ENCODE measurements at places on chromosomes 1 and 21. TPM values are rescaled to one million over a fixed set of nuclear protein-coding genes. Genes with fewer than 3 reads are reported as not detected.

The C1QC gene
- polyA plus RNA-seq: not detected

The JAK1 gene
- polyA plus RNA-seq: 68.9 TPM

The STUM gene
- polyA plus RNA-seq: 12.9 TPM

The FCRL4 gene
- not detected for polyA plus RNA-seq

The FCRL2 gene
- not detected for polyA plus RNA-seq

The ITGB2 gene
- 27.9 TPM for polyA plus RNA-seq

The PDXK gene
- 23.9 TPM for polyA plus RNA-seq

The UBXN10 gene
- 0.30 TPM for polyA plus RNA-seq

The FCGR3B gene
- polyA plus RNA-seq: 0.52 TPM

The ASPM gene
- 16.1 TPM for polyA plus RNA-seq

GRCh38 chr1:36253161-36253862 lies 29.1 kb downstream of the THRAP3 start:
- DNase-seq: no peak

DNA sequence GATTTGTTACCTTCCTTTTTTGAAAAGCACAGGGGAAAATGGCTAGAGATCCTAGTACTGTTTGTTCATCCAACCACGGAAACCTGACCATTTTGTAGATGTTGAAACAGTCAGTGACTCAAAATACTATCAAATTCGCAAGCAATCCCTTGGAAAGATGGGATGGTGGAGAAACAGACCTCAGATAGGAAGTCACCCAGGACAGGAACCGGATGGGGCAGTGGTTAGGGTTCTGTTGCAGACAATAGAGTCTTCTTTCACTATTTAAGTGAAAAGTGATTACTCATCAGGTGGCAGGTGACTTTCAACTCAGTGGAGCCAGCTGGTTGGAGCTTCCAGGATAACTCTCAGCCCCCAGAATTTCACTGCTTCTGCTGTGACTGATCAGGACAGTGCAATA lies 17.0 kb downstream of the LHX4 start:
- DNase-seq: no peak

DNA sequence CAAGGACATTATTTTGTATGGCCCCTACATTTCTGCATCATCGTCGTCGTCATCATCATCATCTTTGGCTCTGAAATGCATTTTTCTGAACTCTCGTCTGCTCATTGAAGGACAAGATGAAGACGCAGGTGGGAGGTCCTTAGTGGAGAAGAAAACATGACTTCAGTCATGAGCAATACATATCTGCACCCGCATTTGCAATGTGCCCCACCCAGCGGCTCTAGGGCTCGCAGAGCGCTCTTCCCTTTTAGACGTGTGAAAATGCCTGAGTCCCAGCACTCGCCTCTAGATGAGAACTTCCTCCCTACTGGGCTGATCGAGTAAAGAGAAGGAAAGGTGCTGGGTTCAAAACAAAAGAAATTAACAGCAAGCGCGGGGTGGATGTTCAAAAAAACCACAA lies 10.1 kb downstream of the C1orf174 start:
- DNase-seq: no peak

DNA sequence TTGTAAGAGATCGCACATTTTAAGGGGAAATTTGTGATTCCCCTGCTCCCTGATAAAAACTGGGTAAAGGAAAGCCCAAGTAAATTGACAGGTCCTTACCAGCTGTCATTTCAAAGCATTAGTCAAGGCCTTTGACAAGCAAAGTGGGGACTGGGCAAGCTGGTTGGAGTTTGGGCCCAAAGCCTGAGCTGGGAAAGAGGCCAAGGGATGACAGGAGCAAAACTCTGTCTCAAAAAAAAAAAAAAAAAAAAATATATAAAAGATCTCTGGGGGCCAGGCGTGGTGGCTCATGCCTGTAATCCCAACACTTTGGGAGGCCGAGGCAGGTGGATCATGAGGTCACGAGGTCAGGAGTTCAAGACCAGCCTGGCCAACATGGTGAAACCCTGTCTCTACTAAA lies 36.9 kb downstream of the SLC2A1 start:
- DNase-seq: no peak

DNA sequence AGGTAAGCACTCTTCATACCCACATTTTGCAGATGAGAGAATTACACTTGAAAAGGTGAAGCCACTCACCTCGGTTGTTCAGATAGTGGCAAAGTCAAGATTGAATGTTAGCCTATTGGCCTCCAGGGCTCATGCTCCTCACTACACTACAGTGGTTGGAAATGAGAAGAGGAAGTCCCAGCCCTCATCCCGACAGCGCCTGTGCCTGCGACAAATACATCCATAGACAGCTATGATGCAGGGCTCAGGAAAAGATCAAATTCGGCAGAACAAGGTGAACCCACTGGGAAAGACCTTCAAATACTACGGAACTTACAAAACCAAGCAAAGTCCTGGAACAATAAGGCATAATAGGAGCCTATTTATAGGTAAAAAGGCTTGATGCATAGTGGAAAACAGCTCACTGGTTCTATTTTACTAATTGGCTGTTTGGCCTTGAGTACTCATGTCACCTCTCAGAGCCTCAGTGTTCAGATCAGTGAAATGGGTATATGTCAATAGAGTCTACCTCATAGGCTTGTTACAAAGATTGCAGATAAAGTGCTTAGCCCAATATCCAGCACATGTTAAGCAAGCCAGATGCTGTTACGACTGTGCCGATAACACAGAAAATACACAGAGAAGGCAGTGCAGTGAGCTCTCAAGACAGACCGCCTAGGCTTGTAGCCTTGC lies 3.5 kb downstream of the SPOCD1 start:
- no peak for DNase-seq

DNA sequence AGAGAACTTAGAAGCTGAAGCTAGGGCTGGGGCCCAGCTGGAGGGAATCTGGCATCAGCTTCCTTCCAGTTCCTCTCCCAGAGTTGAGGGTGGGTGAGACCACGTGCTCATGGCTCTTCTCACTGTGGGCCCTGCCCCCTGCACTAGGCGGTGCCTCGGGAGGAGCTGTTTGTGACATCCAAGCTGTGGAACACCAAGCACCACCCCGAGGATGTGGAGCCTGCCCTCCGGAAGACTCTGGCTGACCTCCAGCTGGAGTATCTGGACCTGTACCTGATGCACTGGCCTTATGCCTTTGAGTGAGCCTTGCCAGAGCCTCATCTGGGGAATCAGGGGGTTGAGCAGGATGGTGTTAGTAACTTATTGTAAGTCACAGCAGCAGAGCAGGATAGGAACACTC lies 16.1 kb downstream of the AKR1A1 start:
- DNase-seq: no peak

- DNase-seq: no peak
Measured at GRCh38 chr1:47179988-47180563, 9.8 kb downstream of the PDZK1IP1 start.

DNA sequence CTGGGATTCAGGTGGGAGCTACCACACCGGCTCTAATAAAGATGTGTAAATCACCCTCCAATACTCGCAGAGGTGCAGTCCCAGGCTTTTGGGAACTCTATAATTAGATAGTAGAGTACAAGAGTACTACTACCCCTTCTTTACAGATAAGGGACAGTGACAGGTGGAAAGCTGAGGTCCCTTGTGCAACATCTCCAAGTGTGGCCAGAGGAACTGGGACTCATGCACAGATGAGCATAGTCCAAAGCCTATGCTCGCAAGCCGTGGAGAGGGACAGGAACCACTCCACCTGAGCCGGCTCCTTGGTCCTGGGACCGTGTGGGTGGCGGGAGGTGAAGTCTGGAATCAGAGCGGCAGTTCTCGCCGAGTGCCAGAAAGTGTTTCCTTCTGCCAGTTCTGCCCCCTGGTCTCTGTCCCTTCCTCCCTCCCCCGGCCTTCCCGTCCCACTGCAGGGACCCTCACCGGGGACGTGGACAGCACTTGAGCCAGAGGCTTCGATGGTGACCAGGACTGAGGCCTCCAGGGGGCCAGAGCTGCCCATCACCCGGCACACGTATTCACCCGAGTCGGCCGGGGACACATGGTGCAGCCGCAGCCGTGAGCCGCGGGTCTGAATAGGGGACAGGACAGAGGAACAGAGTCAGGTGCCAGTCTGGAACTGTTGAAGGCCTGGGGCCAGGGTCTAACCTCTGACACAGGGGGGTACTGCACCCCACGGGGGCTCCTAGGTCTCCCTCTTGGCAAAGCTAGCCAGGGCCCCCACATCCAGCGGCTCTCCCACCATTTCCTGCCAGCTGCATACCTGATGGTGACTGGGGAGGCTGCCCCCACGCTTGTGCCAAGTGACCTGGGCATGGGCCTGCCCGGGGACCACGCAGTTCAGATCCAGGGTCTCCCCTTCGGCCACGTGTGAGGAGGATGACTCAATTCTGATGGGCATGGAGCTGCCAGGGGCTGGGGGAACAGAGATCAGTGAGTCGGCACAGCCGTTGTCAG lies 33.9 kb downstream of the LDLRAD2 start:
- no peak for DNase-seq

GRCh38 chr1:60149251-60149650 lies 75.7 kb upstream of the C1orf87 start:
- DNase-seq: peak; percentile 31

DNA sequence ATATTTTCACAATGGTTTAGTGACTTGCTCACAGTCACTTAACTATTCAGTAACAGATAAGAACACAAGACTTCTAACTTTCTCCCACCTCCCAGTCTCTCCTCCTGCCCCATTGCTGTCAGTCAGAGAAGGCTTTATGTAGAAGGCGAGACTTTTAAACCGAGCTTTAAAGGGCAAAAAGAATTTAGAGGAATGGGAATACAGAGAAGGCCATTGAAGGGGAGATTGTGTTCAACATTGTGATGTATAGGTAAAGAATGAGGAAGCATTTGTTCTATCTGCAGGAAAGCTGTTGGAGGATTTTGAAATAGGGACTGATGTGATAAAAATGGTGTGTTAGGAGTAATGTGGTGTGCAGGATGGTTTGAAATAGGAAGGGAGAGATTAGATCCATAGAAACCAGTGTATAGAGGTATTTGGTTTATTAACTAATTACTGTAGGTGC lies 7.3 kb downstream of the POU2F1 start:
- no peak for DNase-seq

GRCh38 chr1:116911779-116912469 lies 2.2 kb downstream of the PTGFRN start:
- no peak for DNase-seq

Measured in muscle of arm (tissue), 14 donors.